CD4-positive, alpha-beta T cell treated with Interleukin-12 subunit alpha and Interleukin-12 subunit beta, for 1 hour (primary cell): ENCODE measurements at places on chromosomes 7 and 10.

GRCh38 chr7:76281706-76282343 is 20.6 kb upstream of the HSPB1 start:
- no peak for DNase-seq

DNA sequence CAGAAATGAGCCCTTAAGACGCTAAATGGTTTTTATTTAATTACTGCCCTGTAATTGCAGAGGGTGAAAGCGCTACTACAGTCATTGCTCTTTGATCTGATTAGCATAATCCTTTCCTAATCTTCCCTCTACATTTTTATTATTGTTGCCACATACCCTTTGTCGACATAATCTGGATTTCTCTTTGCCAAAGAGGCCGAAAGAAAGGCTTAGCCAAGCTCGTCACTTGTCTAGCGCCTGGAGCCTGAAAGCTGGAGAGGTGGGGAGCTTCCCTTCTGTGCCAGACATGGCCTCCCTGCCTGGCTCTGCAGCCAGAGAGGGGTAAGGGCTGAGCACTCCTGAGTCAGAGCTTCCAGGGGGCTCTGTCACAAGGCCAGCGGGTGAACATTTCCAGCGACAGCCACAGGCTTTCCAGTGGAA is 145.9 kb downstream of the PRKAG2 start:
- no peak for DNase-seq

- DNase-seq = no peak
These were observed 3.5 kb upstream of the C7orf25 start for GRCh38 chr7:42915356-42915755.

- peak; percentile 39 for DNase-seq
These were observed at the start of gene CAV1 for GRCh38 chr7:116524609-116525297. CAV1 (plus strand) TSS chr7:116525036; CDS start chr7:116525063, 27 bp downstream.
